ENCODE measurements at places on chromosomes 6 and 20.

DNA sequence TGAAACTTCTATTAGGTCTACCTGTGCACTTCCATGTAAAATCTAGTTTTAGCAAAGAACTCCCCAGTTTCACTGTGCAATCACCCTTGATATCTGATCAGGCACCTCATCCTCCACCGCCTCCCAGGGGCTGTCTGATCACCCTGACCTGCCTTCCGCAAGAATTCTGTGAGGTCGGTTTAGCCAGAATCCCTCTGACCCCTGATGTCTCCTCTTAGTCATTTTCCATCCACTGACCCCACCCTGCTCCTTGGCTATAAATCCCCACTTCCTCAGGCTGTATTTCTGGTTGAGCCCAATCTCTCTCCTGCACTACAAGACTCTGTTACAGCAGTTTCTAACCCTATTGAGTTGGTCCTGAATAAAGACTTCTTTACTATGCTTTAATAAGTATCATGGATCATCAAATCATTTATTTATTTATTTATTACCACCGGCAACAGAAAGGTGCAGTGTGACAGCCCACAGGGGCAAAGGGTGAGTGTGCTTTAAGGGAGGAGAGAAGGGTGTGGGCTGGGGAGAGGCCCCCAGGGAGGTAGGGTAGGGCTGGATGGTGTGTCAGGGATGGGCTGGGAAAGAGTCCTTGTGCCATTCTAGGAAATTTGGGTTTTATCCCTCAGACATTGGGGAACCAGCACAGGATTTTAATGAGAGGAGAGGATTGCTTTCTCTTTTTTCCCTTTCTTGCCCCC, 11.2 kb upstream of the SERPINB6 start:
- no peak for DNase-seq

- peak; percentile 67 for DNase-seq
Measured at GRCh38 chr20:8144282-8145245, 12.5 kb downstream of the PLCB1 start.

DNA sequence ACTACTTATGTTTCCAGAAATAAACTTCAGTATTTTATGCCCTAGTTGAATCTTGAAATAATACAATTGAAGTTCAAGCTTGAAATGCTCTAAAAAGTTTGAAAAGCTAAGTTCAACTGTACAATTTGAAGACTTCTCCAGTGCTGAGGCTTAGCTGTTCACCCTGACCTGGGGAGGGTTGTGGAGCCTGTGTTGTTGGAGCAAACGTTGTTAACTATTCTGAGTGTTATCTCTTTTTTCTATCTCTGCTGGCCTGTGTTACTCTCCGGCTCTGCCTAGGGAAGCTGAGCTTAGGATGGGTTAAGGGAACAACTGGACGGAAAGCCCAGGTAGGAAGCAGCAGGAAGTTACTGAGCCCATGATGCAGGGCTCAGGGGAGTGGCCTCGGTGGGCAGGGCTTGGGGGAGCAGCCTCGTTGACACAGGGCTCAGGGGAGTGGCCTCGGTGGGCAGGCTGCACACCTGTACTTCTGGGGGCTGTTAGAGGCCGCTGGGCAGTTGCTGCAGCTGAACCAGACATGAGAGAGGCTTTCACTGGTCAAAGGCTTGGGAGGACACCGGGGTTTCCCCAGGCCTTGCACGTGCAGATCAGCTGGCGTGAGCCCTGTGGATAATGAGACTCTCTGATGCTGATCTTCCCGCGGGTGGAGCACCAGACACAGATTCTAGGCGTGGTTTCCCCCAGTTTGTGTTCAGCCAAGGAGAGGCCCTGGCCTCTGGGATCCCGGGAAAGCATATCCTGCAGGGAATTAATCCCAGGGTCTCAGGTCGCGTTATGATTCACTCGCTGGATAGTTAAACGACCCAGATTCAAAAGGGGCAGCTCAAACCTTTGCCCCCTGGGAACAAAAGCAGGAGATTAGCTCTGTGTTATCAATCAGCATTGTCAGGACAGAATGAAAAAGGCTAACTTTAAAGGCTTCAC, 58.9 kb downstream of the ERMARD start:
- no peak for DNase-seq

DNA sequence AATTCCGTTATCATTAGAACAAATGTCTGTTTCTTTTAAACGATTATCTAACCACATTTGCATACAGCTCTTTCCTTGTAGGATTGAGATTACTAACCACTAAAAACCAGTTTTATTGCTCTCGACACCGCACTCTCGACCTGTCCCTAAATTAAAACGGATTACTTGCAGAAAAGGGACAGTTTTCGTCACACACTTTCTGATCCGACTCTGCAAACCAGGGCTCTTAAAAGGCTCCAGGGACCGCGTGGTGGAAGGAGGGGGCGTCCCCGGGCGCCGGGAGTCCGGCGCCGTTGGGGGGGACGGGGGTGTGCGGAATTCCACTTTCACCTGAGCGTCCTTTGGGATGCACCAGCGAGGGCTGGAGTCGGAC, 731 bp downstream of the MAK start:
- DNase-seq: peak; percentile 9

DNA sequence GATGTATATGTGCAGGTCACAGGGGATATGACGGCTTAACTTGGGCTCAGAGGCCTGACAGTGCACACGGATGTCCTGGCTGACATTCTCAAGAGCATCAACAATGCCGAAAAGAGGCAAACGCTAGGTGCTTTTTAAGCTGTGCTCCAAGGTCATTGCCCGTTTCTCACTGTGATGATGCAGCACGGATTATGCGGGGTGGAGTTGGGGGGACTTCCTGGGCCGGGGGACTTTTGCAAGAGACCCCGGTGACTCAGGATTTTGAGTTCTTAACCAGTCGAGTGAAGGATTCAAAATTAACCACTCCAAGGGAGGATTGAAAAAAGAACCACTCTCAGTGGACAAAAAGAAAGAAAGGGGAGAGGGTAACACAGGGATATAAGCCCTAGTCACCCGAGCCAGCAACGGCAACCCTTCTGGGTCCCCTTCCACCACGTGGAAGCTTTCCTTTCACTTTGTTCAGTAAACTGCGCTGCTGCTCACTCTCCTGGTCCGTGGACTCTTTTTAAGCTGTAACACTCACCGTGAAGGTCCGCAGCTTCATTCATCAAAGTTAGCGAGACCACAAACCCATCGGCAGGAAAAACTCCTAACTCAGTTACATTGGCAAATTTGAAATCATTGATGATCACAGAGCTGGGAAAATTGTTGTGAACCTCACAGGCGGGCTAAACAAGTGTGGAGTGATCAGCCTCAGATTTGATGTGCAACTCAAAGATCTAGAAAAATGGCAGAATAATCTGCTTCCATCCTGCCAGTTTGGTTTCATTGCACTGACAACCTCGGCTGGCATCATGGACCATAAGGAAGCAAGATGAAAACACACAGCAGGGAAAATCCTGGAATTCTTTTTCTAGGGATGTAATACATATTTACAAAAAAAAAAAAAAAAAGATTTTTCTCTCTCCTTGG, 199.3 kb downstream of the ARID1B start:
- no peak for DNase-seq

GRCh38 chr6:106820412-106820852, 154.1 kb downstream of the CD24 start:
- DNase-seq: peak; percentile 96

DNA sequence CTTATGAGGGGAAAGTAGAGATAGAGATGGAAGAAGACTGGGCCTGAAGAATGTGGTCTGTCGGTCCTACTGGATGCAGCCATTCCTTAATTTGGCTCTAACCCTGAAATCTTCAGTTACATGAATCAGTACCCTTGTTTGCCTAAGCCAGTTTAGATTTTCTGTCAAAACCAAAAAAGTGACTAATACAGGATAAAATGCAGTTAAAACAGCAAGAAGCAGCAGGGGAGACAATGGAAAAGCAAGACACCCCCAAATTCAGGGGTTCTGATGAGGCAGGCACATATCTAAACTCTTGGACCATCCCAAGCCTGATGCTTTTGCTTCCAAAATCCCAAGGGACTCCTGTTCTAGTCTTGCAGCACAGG, 17.4 kb upstream of the UBE2V1 start:
- DNase-seq: no peak

- DNase-seq: no peak
Measured at GRCh38 chr6:3312604-3313231, 54.0 kb downstream of the PSMG4 start.

DNA sequence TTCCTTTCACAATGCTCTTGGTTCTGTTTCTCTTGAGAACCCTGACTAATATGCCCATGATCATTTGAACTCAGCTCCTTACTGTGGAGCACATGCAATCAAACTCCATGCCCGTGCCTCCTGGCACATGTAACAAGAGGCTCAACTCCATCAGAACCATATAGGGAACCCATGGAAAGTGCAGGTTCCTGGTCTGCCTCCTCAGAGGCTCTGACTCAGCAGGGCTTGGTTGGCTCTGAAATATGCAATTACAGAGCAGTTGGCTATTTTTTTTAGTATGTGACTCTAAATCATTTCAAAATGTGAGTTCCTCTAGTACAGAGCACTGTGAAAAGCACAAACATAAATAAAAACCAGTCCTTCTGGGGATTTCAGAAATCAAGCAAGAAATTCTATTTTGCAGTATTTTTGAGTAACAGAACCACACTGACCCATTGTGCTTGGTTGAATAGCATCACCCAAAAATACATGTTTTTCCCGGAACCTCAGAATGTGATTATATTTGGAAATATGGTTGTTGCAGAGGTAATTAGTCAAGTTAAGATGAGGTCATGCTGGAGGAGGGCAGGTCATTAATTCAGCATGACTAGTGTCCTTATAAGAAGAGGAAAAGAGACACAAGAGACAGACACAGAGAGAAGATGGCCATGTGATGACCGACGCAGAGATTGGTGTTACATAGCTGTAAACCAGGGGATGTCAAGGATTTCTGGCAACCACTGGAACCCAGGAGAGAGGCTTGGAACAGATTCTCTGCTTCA, 13.2 kb upstream of the MAP3K4 start:
- no peak for DNase-seq

DNA sequence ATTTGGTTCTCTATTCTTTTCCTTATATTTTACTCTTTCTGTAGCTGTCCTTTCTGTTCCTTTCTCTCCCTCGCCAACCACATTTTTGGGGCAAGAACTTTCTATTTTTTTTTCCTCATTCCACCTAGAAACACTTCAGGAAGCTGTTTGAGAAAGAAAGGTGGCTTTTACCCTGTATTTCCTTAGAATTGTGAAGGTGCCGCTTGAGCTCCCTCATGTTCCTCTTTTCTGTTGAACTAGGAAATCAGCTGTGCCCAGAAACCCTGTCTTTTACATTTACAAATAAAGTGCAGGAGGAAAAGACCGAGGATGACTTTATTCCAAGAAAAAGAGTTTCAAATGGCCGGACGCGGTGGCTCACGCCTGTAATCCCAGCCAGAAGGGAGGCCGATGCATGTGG, 38.2 kb downstream of the OR2B2 start:
- no peak for DNase-seq

GRCh38 chr6:13438126-13438525, 49.3 kb downstream of the GFOD1 start:
- no peak for DNase-seq

- DNase-seq: no peak
Measured at GRCh38 chr20:32519381-32519730, 65.8 kb downstream of the NOL4L start.

- no peak for DNase-seq
Measured at GRCh38 chr6:132062626-132063025, 111.5 kb upstream of the CCN2 start.

- peak; percentile 88 for DNase-seq
Measured at GRCh38 chr6:107064579-107065065, 36.6 kb downstream of the MTRES1 start.

- DNase-seq: peak; percentile 80
Measured at GRCh38 chr6:108650781-108651180, 90.1 kb downstream of the FOXO3 start.

GRCh38 chr6:11601776-11602605, 64.4 kb downstream of the TMEM170B start:
- peak; percentile 50 for DNase-seq

DNA sequence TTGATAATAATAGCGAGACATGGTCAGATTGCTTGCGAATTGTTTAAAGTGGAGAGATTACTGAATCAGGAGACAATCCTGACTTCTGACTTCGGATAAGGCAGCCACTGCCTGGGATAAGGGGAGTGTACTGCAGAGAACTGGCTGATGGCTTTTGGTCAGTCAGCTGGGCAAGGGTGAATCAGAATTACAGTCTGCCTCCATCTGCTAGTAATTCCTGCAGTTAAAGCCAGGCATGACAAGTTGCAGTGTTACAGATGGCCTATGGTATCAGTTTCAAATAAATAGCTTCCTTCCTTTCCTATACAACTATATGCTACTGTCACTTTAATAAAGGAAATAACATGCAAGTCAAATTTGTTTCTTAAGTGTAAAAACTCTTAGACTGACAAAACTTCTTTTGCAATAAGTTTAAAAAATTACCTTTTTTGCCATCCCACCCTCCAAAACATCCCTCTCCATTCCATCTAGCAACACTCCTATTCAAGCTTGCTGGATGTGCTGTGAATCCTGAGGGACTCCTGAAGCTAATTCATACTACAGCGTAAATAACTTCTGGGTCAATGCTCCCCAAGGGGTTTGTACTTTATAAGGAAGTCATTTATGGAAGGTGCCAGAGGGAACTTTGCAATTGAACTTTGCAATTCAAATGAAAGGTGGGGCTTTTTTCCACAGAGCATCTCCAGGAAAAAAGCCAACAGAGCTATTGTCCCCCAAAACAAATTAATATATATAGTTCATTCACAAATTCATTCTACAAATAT, 245.2 kb downstream of the ADGRB3 start:
- DNase-seq: peak; percentile 4

- peak; percentile 72 for DNase-seq
Measured at GRCh38 chr20:25308671-25309394, 60.9 kb downstream of the PYGB start.

DNA sequence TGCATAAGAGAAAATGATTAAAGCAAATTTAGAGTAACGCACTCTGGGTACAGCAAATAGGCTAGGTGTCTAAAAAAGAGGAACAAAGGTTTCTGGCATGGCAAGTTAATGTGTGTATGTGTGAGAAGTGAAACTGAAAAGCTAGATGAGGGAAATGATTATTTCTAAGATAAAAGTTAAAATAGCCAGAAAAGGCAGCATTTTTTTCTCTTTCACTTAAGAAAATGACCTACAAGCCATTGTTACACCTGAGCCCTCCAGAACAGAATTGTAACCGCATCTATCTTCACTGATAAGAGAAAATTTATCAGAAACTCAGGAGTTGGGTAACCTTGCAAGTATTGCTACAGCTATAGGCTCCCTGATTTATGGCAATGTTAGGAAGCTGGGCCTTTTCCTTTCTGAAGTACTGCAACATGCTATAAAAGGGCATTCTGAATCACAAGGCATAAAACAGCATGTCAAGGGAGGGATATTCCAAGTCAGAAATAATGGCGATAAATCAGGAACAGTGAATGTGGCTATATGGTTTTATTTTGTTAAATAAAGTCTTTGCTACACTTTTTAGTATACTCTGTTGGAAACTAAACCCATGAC, 395.3 kb downstream of the TBC1D32 start:
- no peak for DNase-seq

DNA sequence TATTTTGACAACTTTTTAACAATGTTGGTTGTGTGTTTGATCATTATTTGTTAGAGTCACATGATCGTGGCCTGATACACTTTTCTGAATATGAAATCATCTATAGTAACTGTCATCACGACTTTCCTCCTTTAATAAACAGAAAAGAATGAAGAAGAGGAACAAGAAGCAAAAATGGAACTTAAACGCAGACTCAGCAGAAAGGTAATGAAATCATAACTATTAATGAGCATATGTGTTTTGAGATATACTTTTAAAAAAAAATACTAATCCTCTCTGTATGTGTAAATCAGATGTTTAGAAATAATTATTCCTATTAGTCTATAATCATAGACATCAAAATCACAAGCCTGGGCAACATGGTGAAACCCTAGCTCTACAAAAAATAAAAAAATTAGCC, 60.1 kb upstream of the LTV1 start:
- DNase-seq: no peak
